Ovary (tissue), 10 donors: ENCODE measurements at places on chromosomes 7 and 10. TPM values are rescaled to one million over a fixed set of nuclear protein-coding genes. Genes with fewer than 3 reads are reported as not detected.
A peak's percentile ranks its signal among the peaks of the same experiment; 100 is the strongest.

- H3K27ac ChIP-seq: no peak overlapping the region
- no peaks in the 10 kb centered on the region for H3K4me1 ChIP-seq
- H3K36me3 ChIP-seq: no peaks in the 10 kb centered on the region
- no peaks in the 10 kb centered on the region for H3K27me3 ChIP-seq
Measured at GRCh38 chr10:130717083-130717482, 580.9 kb downstream of the GLRX3 start.

- DNase-seq: no peak
- H3K27me3 ChIP-seq: no peaks in the 10 kb centered on the region
- H3K4me3 ChIP-seq: no peak overlapping the region
- no peaks in the 10 kb centered on the region for H3K36me3 ChIP-seq
- peaks cover 2% of the 10 kb centered on the region for H3K4me1 ChIP-seq
Measured at GRCh38 chr10:31413325-31413724, 94.3 kb downstream of the ZEB1 start.

DNA sequence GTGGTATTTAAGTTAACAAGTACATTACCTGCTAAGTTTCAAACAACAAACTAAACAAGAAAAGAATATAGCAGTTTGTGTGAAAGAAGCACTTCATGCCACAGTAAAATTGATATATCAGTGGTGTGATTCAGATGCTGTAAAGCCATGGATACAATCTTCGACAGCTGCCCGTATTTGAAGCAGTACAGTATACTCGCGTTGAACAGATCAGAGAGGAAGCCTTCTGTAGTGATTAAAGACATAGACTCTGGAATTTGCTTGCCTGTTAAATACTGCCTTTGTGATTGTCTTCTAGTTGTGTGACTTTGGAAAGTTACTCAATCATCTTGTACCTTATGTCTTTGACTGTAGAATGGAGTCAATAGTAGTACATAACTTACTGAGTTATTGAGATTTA lies 71.7 kb downstream of the CHRM2 start:
- DNase-seq: no peak
- no peak overlapping the region for H3K27ac ChIP-seq

DNA sequence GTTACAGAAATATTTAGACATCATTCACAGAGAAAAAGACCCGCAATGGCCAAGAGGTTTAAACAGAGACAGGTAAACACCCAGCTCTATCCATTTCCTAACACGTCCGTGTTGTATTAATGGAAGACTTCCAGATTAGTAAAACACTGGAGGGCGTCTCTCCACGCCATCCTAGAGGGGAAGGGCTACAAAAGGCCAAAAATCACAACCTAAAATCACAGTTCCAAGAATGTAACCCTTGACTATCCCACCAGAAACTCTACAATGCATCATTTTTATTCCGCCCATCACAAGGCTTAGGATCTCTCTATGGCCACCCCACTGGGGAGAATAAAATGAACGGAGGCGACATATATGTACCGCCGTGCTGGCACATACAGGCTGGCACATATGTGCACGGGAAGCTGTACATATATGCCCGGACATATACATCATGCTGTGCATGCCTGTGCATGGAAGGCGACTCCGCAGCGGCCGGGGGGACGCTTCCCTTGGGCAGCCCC lies 734 bp downstream of the PCLO start:
- H3K27me3 ChIP-seq: no peaks in the 10 kb centered on the region
- DNase-seq: no peak
- H3K4me1 ChIP-seq: peaks cover 2% of the 10 kb centered on the region

DNA sequence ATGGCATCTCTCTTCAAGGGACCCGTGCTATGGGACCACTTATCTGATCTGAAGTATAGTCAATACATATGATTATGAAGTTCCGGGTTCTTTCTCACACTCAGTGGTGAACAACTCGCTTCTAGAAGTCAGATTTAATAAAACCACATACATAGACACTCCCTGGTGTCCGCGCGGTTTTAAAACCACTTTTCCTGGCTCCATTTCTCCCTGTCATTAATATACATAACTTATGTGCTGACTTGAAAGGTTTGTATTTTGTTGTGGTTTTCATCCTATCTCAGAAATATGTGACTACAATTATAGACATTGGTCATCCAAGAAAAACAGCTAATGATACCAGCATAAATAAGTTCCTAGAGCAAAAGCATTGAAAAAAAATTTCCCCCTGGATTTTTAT lies 34.0 kb downstream of the SVIL start:
- peak overlapping the region; percentile 85 for H3K27ac ChIP-seq
- peaks cover 29% of the 10 kb centered on the region for H3K4me1 ChIP-seq
- H3K4me3 ChIP-seq: no peak overlapping the region
- H3K36me3 ChIP-seq: no peaks in the 10 kb centered on the region

DNA sequence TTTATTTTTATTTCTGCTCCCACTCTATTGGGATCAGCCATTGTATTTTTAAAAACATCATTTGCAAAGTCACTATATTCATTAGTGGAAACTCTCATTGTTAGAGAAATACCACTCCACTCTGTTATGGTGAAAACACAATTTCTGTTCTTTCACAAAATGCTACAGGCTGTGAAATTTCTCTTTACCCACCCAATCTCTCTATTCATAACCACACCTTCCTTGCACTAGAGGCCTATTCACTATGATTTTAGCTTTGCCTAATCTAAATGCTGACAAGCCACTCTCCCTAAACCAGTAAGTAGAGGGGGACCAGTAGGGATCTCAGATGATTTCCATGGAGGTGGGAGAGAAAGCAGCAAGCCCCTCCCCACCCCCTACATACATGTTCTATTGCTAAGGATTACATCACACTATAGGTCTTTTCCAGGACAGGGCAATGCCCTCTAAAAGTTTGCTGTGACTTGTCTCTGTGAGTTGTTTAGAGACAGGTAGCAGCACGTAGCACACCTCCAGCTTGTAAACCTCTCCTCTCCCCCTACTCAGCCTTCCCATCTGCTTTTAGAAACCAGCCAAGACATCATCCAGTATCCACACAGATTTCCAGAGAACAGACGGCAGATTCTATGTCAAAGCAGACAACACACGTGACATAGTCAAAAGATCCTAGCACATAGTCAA lies 58.3 kb upstream of the PPP1R3C start:
- no peak for DNase-seq
- H3K4me1 ChIP-seq: no peaks in the 10 kb centered on the region
- H3K36me3 ChIP-seq: no peaks in the 10 kb centered on the region
- no peak overlapping the region for H3K4me3 ChIP-seq
- H3K27ac ChIP-seq: no peak overlapping the region

- H3K27me3 ChIP-seq: no peaks in the 10 kb centered on the region
- DNase-seq: no peak
- peaks cover 14% of the 10 kb centered on the region for H3K4me1 ChIP-seq
- no peaks in the 10 kb centered on the region for H3K36me3 ChIP-seq
- H3K4me3 ChIP-seq: no peak overlapping the region
Measured at GRCh38 chr7:2781636-2782035, 62.5 kb downstream of the GNA12 start.

DNA sequence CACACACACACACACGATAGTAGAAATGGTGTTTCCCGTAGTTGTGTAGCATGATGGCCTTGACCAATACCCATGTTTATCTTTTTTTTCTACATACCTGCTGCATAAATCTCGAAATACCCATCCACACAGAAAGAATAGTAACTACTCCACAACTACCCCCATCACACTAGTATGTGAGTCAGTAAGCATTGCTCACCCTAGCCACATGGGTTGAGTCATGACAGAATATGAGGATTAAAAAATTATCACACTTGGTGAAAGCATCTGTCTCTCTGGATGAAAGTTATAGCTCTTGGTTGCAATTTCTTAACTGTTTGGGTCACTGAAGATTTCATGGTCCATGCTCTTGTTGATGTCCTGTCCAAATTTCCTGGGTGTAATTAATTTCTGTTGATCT lies 103.4 kb upstream of the MDFIC start:
- H3K36me3 ChIP-seq: no peaks in the 10 kb centered on the region
- no peak overlapping the region for H3K27ac ChIP-seq
- H3K4me1 ChIP-seq: peaks cover 4% of the 10 kb centered on the region
- H3K4me3 ChIP-seq: no peak overlapping the region
- no peaks in the 10 kb centered on the region for H3K27me3 ChIP-seq

DNA sequence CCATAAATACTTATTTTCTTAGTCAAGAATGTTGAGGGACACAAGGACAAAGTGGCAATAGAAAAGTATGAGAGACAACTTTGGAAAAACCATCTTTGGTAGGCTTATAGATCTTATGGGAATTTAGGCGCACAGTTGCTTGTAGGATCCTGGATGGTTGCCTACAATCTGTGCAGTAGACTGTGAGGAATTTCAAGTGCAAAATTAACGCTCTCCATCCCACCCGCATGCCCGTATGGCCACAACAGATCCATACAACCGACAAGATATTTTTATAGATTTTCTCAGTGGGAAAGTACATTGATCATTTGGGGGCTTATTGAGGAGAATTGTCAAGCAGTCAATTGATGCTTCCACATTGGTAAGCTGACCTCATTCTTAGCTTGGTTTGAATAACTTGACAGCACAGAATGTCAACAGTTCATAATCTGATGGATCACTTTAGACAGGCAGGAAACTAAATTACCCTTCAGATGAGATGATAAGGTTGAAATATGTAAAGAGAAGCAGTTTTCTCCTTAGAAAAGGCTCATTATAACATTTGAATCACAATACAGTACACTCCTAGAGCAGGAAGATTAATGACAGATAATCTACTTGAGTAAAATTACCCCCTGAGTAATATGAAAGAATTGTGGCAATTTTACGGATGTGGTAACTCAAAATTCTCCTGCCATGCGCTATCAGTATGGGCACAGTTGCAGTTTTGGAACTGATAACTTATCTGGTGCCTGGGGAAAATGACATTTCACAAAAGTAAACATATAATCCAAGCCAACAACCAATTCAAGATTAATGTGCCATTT lies 479.7 kb downstream of the KIF20B start:
- H3K36me3 ChIP-seq: no peaks in the 10 kb centered on the region
- DNase-seq: no peak
- H3K4me1 ChIP-seq: no peaks in the 10 kb centered on the region
- H3K27me3 ChIP-seq: no peaks in the 10 kb centered on the region
- no peak overlapping the region for H3K4me3 ChIP-seq

DNA sequence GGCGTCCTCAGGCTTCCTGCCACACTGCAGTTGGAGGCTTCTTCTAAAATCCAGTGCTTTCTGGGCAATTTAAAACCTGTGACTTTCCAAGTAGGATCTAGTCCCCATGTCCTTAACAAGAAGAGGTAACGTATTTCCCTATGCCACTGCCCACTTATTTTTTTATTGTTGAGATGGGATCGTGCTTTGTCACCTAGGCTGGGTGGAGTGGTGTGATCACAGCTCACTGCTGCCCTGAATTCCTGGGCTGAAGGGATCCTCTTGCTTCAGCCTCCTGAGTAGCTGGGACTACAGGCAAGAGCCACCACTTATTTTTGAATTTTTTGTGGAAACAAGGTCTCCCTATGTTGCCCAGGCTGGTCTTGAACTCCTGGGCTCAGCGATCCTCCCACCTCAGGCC lies 63.4 kb downstream of the DAGLB start:
- no peak overlapping the region for H3K4me3 ChIP-seq
- H3K27me3 ChIP-seq: no peaks in the 10 kb centered on the region
- H3K36me3 ChIP-seq: no peaks in the 10 kb centered on the region
- no peak for DNase-seq
- H3K27ac ChIP-seq: no peak overlapping the region
- peaks cover 24% of the 10 kb centered on the region for H3K4me1 ChIP-seq

GRCh38 chr7:157816526-157817250 lies 479.9 kb downstream of the DNAJB6 start:
- no peaks in the 10 kb centered on the region for H3K27me3 ChIP-seq
- H3K36me3 ChIP-seq: no peaks in the 10 kb centered on the region
- DNase-seq: no peak
- no peak overlapping the region for H3K4me3 ChIP-seq
- no peaks in the 10 kb centered on the region for H3K4me1 ChIP-seq

GRCh38 chr10:25694206-25694933 lies 239.7 kb upstream of the MYO3A start:
- no peak for DNase-seq
- no peaks in the 10 kb centered on the region for H3K36me3 ChIP-seq
- H3K27ac ChIP-seq: no peak overlapping the region
- H3K4me3 ChIP-seq: no peak overlapping the region
- no peaks in the 10 kb centered on the region for H3K27me3 ChIP-seq
- H3K4me1 ChIP-seq: no peaks in the 10 kb centered on the region

DNA sequence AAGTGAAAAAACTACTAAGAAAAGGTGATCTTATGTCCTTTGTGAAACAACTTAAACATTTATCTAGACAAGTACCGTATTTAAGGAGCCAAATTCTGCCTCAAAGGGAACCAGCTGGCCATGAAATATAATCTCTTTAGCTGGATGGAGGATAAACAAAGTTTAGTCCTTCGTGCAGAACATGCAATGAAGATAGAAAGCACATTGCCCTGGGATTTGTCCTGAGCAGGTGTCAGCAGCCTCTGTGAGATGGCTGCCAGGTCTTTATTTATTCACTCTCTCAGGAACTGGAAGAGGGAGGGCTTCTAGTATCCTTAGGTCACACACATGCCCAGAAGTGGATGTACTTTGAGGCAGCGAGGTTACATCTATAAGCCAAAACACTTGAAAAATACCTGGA lies 57.4 kb upstream of the CASD1 start:
- H3K4me3 ChIP-seq: no peak overlapping the region
- no peak overlapping the region for H3K27ac ChIP-seq
- no peaks in the 10 kb centered on the region for H3K36me3 ChIP-seq
- peaks cover 4% of the 10 kb centered on the region for H3K4me1 ChIP-seq

GRCh38 chr7:11430112-11430511 lies 401.9 kb downstream of the THSD7A start:
- H3K27me3 ChIP-seq: no peaks in the 10 kb centered on the region
- H3K36me3 ChIP-seq: no peaks in the 10 kb centered on the region
- H3K4me3 ChIP-seq: no peak overlapping the region
- no peaks in the 10 kb centered on the region for H3K4me1 ChIP-seq
- H3K27ac ChIP-seq: no peak overlapping the region

- peaks cover 52% of the 10 kb centered on the region for H3K4me1 ChIP-seq
- DNase-seq: peak; percentile 65
- H3K27ac ChIP-seq: no peak overlapping the region
- H3K4me3 ChIP-seq: peak overlapping the region; percentile 1
Measured at GRCh38 chr7:30470771-30471170, 7.8 kb downstream of the NOD1 start.

DNA sequence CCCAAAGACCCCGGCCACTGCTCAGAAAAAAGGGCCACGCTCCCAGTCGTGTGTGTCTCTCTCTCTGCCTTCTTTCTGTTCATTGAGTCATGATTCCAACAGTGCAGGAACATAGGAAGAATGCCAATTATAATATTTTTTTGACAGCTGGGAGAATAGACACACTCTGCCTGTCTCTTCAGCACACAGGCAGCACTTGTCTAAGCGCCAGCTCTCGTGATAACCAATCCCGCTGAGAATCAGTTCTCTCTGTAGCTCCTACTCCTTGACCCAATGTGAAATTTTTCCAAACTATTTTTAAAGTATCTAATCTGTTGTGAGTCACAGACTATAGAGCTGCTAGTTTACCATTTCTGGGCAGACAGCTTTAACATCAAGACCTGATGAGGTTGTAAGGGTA lies 145.7 kb upstream of the RHEB start:
- peak; percentile 84 for DNase-seq
- H3K4me3 ChIP-seq: no peak overlapping the region
- H3K27me3 ChIP-seq: no peaks in the 10 kb centered on the region
- H3K36me3 ChIP-seq: no peaks in the 10 kb centered on the region
- H3K27ac ChIP-seq: peak overlapping the region; percentile 36

- H3K4me1 ChIP-seq: no peaks in the 10 kb centered on the region
- no peak overlapping the region for H3K4me3 ChIP-seq
Measured at GRCh38 chr10:38146579-38147333, 52.6 kb downstream of the ZNF37A start.

The TAS2R41 gene
- not detected for total RNA-seq

The PTPRZ1 gene
- 0.83 TPM for total RNA-seq

The PDE6C gene
- total RNA-seq: not detected

The CCDC3 gene
- 142 TPM for total RNA-seq

The C1GALT1 gene
- 12.6 TPM for total RNA-seq

The GNGT1 gene
- 0.88 TPM for total RNA-seq

The OR6B1 gene
- not detected for total RNA-seq

The PRR15 gene
- 5.9 TPM for total RNA-seq

The CTAGE4 gene
- 2.4 TPM for total RNA-seq

The FXYD4 gene
- total RNA-seq: not detected

The COBL gene
- 3.1 TPM for total RNA-seq
